Renal pelvis (tissue), 12 donors: ENCODE measurements at places on chromosomes 3 and 15. TPM values are rescaled to one million over a fixed set of nuclear protein-coding genes. Genes with fewer than 3 reads are reported as not detected.

- DNase-seq, result no peak
Observed at GRCh38 chr3:132004571-132004970, 30.2 kb downstream of the CPNE4 start.

Gene MEX3B
- polyA plus RNA-seq, result 18.5 TPM

Gene GLDN
- 0.11 TPM for polyA plus RNA-seq

DNA sequence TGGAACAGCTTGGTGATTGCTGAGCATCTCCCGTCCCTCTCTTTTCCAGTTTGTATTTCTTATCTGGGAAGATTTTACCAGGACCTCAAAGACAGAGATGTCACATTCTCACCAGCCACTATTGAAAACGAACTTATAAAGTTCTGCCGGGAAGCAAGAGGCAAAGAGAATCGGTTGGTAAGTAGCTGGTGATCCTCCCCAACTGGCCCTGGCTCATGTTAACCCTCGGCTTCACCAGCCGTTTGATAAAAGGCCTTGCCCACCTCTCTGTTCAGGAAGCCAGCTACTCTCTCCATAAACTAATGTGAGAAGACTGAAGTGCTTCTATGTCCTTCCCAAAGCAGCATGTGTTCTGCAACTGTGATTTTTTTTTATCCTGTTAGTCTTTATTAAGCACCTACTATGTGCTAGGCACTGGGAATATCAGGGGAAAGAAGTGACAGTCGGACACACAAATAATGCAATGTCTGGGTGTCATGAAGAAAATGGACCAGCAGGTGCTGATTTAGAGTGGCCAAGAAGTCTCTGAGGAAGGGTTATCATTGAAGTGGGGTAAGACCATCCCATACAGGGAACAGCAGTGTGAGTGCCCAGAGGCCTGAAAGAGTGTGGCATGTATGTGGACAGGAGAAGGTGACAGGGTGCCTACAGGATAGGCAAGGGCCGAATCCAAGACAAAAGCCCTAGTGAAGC, 1.2 kb downstream of the MANF start:
- DNase-seq, result no peak

Gene IMPDH2
- polyA plus RNA-seq, result 233 TPM

GRCh38 chr15:45402955-45403877, 24.9 kb upstream of the GATM start:
- DNase-seq, result peak; percentile 24

DNA sequence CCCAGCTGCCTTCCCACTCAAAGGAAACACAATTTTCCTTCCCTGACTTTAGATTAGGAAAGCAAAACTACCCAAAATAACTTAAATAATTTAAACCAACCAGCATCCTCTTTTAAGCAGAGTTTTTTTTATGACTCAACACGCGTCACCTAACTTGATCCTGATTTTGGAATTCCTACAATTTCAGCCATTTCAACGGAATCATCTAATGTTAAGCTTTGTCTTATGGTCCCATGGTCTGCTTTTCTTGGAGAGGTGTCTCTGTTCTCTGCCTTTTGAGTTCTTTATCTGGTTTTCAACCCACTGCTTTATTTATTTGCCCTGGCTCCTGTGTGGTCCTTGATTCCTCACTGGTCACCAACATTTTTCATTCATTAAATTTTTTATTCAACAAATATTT, 219.2 kb upstream of the ARHGEF26 start:
- DNase-seq, result no peak

Gene TICRR
- polyA plus RNA-seq, result 12.4 TPM

DNA sequence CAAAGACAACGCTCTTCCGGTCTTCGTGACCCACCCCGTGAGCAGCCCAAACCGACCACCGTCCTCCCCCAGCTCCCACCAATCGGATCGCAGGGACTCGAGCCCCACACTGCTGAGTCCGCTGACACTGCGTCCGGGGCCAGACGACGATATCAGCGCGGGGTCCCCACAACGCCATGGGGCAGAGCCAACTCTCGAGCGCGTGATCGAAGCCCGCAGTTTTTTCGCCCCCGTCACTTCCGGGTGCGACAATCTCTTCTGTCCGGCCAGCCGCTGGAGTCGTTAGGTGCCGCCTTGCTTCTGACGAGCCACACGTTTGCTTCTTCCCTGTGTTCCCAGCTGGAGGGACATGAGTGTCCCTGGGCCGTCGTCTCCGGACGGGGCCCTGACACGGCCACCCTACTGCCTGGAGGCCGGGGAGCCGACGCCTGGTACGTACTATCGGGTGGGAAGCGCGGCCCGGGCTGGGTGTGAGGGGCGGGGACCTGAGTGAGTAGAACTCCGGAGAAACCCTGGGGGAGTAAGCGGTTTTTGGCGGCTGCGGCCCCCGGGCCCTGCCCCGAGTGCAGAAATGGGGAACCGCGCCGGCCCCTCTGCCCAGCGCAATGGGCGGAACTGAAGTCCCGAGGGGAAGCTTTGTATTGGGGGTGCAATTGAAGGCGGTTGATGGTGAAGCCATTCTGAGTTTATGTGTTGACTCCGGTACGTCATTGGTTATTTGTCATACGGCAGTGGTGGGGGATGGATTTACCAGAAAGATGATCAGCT, at the start of gene BLOC1S6:
Gene BLOC1S6, plus strand, starts transcription at position 285 of the 768 bp plus-strand sequence. Its CDS starts 65 bp downstream, at position 350.
- peak; percentile 95 for DNase-seq

GRCh38 chr15:62453981-62454380, 288.9 kb upstream of the C2CD4B start:
- DNase-seq, result no peak

DNA sequence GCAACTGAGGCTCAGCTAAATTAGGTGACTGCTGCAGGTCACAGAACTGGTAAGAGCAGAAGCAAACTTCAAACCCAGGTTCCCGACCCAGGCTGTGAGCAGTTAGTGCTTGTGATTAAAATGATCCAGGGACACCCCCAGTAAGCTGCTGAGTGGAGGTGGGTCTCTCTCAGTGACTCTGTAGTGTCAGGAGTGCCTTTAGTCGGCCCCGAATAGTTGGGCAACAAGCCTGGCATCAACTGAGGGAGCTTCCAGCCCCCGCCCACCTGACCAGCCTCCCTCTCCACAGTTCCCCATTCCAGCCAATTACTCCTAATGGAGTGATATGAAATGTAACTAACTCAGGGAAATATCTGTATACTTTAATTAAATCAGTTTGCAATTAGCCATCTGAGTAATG, 168.0 kb upstream of the SMAD3 start:
- DNase-seq, result no peak

DNA sequence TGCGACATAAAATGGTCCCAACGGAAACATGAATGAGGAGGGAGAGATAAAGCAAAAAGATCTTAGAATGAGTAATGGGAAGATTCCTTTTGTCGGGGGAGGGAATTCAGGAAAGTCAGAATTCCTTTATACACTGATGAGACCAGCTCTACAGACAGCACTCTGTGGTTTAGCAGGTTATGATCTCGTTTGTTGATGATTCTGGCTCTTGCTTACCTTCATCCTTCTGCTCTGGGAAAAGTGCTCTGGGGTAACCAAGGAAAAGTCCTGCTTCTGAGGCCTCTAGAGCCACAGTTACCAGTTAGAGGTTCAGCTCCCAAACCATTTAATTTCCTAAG, 150.7 kb upstream of the NR2E3 start:
- DNase-seq, result no peak

- DNase-seq, result no peak
Observed at GRCh38 chr3:14980689-14981088, 33.3 kb downstream of the NR2C2 start.

- DNase-seq, result peak; percentile 26
Observed at GRCh38 chr3:23481616-23482278, 278.6 kb downstream of the UBE2E2 start.

Gene CSPG5
- polyA plus RNA-seq, result 0.87 TPM

DNA sequence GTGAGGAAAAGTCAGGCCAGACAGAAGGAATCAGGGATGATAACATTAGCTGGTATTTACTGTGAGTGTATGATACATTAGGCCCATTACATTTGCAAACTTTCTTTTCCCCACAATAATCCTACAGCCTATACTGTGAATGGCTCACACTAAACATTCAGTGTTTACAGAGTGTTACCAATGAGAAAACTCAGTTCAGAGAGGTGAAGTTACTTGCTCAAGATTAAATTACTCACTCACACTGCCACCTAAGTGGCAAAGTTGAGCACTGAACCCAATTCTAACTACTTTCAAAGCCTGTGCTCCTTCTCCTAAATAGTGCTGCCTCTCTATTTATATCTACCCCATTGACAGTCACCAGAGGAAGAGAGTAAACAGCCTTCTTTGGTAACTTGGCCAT, 8.5 kb downstream of the XPC start:
- no peak for DNase-seq

Gene GOLGA8Q
- 0.78 TPM for polyA plus RNA-seq

Gene RTP3
- polyA plus RNA-seq, result not detected

Gene TMEM40
- 3.7 TPM for polyA plus RNA-seq

DNA sequence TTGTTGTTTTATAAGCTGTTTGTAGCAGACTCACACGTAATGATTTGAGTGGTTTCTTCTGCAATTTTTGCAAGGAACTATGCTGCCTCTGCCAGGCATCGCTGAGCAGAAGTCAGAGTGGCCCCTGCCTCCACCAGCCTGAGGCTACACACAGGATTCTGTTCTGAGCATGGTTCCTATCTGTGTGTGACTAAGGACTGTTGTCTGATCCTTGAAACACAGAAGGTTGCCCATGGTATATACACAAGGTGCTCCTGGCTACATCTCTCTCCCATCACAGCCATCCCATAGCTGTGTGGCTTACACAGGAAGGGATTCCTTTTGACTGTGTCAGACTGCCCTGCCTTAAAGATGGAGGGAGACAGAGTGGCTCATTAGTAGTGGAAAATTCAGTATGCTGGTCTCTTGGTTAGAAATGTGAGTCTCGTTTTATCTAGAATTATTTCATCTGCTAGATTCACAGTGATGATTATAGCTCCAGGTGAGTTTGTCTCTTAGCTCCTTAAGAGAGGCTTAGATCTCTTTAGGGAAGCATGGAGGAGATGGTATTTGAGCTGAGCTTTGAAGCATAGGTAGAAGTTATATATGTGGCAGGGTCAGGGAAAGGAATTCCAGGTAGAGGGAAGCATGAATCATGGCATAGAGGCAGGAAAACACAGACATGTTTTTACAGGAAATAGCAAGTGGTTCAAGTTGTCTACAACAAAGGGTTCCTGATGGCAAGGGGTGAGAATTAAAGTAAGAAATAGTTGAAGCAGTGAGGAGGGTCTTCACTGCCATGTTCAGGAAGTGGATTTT, 37.5 kb downstream of the SNAPC5 start:
- DNase-seq, result no peak

Gene SEMA5B
- 30.7 TPM for polyA plus RNA-seq

- DNase-seq, result no peak
Observed at GRCh38 chr3:16309558-16309957, 44.5 kb downstream of the OXNAD1 start.
